Stimulated activated CD4-positive, alpha-beta T cell treated with anti-CD3 and anti-CD28 coated beads, Interleukin-15, amount 100 ng/mL, for 1 hour (primary cell): ENCODE measurements at places on chromosomes 1 and 21.

DNA sequence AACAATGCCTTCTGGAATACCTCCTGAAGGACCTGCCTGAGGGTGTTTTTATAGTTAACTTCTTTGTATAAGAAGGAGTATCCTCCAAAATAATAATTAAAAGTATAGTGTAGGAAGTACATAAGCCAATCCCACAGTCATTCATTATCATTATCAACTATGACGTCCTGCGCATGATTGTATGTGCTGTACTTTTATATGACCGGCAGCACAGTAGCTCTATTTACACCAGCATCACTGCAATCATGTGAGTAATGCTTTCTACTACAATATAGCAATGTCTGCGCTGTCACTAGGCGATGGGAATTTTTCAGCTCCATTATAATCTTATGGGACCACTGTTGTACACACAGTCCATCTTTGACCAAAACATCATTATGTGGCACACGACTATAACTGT is 72.0 kb downstream of the BEND5 start:
- DNase-seq = no peak

- no peak for DNase-seq
Measured at GRCh38 chr1:44348061-44348485, 7.0 kb downstream of the ERI3 start.

GRCh38 chr21:33300701-33301631 is 23.8 kb upstream of the IFNAR1 start:
- no peak for DNase-seq

DNA sequence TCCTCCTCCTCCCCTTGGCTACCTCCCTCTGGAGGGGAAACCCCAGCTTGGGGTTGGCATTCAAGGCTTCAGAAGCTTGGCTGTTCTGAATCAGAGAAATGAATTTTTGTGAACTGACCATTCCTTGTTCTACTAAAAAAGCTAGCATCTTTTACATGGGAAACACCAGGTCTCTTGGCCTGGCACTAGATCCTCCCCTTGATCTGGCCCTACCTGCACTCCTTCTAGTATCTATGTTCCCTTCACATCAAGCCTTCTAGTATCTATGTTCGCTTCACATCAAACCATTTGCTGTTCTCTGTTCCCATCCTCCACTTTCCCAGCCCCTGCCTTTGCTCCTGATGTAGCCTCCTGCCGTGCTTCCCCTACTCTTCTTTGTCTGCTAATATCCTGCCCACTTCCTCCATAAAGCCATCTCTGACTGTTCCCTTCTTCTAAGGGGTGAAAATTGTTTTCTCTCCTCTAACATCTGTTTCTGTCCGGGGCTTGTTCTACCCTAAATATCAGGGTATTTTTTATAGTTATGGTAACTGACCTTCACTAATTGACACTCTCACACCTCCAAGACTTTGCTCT is 25.8 kb downstream of the FAM151A start:
- no peak for DNase-seq

- no peak for DNase-seq
Measured at GRCh38 chr21:14303731-14304488, 79.0 kb downstream of the HSPA13 start.

- DNase-seq = no peak
Measured at GRCh38 chr1:114289306-114289705, 135.6 kb upstream of the SYT6 start.

DNA sequence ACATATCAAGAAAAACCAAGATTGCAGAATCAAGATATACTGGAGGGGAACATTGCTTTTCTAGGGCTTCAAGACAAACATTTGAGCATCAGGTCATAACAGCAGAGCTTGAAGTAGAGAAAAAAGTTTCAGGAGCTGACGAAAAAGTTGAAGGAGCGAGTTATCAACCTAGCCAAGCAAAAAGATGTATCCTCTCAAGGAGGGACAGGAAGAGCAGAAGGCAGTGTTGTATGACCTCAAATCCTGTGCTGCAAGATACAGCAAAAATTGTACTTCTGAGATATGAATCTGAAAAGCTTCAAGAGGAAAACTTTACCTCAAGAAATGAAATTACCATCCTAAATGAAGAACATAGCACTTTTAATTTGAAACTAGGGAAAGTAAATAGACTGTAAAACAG is 153.1 kb downstream of the AK5 start:
- no peak for DNase-seq

DNA sequence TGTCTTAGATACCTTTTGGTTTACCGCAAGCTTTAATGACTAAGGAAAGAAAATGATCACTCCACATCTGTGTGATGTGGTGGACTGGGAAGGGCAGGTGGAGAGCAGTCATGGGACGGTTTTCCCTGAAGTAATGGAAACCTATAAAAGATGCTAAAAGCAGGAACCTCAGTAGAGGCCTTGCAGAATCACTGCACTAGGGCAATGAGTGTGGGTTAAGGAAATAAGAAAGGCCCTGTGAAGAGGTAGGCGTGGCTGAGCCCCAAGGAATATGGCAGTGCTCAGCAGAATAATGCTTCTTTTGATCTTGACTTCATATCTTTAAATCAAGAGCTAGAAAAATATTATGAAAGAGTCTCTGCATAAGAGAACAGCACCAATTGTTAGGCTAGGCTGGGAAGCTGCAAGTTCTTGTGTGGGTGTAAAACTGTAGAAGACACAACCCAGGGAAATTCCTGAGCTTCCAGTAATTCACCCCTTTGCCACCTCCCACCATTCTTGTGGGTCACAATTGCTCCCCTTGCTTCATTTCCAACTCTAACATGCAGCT is 49.9 kb downstream of the CLCA4 start:
- DNase-seq = no peak
